Lower leg skin (tissue), 4 donors: ENCODE measurements at places on chromosomes 5 and 9. TPM values are rescaled to one million over a fixed set of nuclear protein-coding genes. Genes with fewer than 3 reads are reported as not detected.
A peak's percentile ranks its signal among the peaks of the same experiment; 100 is the strongest.

- DNase-seq, result no peak
Observed at GRCh38 chr5:126542441-126542840, 52.6 kb downstream of the ALDH7A1 start.

The ARL14EPL gene
- not detected for total RNA-seq

The ZBED3 gene
- 5.6 TPM for total RNA-seq

GRCh38 chr5:132277971-132278853 lies 16.0 kb upstream of the SLC22A4 start:
- no peak for DNase-seq

The DNAH5 gene
- 0.20 TPM for total RNA-seq

- DNase-seq, result no peak
Observed at GRCh38 chr5:138914338-138914737, 39.2 kb upstream of the LRRTM2 start.

The GPR151 gene
- not detected for total RNA-seq

The SAPCD2 gene
- 18.4 TPM for total RNA-seq

GRCh38 chr5:34930462-34930844 lies 1.1 kb downstream of the DNAJC21 start:
- no peak for DNase-seq

GRCh38 chr5:181152406-181152805 lies 5.0 kb downstream of the OR2V2 start:
- no peak for DNase-seq

GRCh38 chr9:35318741-35319140 lies 156.9 kb downstream of the UNC13B start:
- DNase-seq, result no peak

The DBH gene
- total RNA-seq, result not detected

GRCh38 chr5:37882636-37883035 lies 42.8 kb upstream of the GDNF start:
- DNase-seq, result no peak

- DNase-seq, result no peak
Observed at GRCh38 chr9:91328186-91328585, 33.5 kb downstream of the AUH start.

- DNase-seq, result no peak
Observed at GRCh38 chr9:135500071-135500524, 384 bp upstream of the MRPS2 start.

GRCh38 chr5:61257421-61257820 lies 74.6 kb upstream of the ZSWIM6 start:
- DNase-seq, result no peak

DNA sequence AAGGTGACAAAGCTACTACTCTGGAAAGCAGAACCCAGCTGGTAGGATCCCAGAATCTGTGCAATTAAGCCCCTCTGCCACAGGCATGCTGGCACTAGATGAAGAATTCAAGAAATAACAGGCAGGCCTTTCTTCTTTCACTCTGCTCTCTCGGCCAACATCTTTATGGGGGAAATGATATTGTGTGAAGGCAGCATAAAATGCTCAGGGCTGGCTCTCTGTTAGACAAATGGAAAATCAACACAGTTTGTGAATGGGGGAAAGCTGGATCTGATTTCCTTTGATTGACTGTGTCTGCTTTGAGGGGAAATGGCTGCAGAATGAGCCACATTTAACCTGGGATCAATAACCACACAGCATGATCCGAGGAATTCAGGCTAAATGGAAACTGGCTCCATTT lies 29.1 kb upstream of the AKNA start:
- no peak for DNase-seq

The HINT2 gene
- total RNA-seq, result 27.9 TPM

DNA sequence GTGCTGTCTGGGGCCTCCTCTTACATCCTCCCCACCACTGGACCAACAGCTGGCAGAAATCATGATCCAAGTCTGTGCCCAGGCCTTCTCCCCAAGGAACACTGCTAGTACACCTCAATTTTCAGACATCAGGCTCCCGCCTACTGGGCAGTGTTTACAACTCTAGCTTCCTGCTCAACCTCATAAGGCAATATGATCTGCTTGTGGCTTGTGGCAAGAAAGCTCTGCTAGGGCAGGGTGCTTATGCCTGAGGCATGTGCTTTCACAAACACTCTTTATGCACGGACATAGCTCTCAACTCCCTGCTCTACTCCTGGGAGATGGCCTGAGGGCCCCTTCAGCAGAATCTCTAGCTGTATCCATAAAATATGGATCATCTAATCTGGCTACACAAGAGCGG lies 32.5 kb downstream of the SH3TC2 start:
- DNase-seq, result no peak

GRCh38 chr9:88503081-88503844 lies 31.7 kb upstream of the NXNL2 start:
- no peak for DNase-seq

GRCh38 chr5:108481355-108481931 lies 99.5 kb upstream of the FBXL17 start:
- DNase-seq, result no peak

DNA sequence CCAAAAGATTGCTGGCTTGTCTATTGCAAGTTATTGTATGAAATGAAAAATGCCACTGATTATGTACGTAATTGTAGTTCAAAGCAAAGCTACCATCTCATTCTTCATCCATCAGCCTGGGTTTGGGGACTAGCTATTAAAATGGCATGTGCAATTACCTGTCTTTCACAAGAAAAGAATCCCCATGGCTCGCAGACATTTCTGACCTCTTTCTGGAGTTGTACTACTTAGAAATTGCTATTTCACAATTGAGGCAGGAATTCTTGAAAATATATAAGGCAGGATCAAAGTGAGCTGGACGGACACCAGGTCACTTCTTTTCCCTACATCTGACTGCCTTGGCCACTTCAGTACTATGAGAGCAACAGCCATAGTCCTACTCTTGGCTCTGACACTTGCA lies at the start of gene SPINK9:
SPINK9 (plus strand) TSS at position 301 of the 400 bp plus-strand sequence; CDS start at position 356, 55 bp downstream.
- DNase-seq, result no peak

The CDC25C gene
- 1.4 TPM for total RNA-seq

The HSPA9 gene
- total RNA-seq, result 226 TPM

The NUDT12 gene
- 11.5 TPM for total RNA-seq

The SPINK7 gene
- 44.1 TPM for total RNA-seq

The DMRT2 gene
- total RNA-seq, result 0.22 TPM

DNA sequence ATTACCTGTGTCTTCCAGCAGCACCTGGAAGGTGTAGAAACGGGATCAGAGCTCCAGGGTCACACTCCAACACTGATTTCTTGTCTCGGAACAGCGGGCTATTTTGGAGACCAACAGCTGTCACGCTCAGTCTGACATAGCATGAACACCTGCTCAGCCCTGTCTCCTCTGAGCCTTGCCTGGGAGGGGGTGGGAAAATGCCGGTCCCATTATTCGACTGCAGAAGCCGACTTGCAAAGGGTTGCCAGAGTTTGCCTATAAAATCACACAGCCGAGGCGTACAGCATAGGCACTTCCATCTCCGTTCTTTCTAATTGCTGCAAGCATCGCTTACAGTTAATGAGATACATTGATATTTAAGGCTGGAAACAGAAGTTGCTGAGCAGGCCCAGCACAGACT lies 300.8 kb upstream of the MSX2 start:
- no peak for DNase-seq

- peak; percentile 96 for DNase-seq
Observed at GRCh38 chr9:83707518-83707767, 315 bp downstream of the UBQLN1 start.

- no peak for DNase-seq
Observed at GRCh38 chr5:83864652-83865051, 144.0 kb upstream of the HAPLN1 start.

DNA sequence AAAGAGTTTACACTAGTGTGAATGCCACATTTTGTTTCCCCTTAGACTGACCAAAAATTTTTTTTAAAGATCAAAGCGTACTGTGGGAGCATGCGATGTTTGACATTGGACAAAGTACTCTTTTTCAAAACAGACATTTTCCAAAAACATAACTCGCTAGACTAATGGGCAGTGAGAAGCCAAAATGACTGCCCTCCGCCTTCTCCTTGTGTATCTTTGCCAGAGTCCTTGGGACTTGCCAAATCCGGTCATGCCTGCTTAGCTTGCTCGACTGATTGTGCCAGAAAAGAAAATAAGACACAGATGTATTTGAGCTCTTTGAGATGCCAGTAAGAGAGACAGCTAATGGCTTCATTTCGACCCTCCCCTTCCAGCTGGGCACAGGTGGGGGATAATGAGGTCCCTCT lies 157.5 kb downstream of the MAPKAP1 start:
- DNase-seq, result peak; percentile 51

DNA sequence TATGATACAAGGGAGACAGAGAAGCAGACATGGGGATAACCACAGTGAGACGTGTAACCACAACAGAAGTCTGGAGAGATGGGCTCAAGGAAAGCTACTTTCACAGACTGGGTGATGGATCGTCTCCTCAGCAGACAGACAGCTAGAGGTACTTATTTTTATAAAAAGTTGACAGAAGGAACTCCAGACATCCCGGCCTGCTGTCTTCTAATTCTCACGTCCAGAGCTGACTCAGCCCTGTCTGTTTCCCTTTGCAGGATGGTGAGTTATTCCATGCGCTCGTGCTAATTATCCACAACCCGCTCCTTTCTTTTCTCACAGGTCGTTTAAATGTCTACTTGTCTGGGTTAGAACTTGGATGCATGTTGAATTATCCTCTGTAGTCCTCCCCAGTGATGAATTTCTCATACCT lies 304.5 kb downstream of the CWC27 start:
- DNase-seq, result no peak

DNA sequence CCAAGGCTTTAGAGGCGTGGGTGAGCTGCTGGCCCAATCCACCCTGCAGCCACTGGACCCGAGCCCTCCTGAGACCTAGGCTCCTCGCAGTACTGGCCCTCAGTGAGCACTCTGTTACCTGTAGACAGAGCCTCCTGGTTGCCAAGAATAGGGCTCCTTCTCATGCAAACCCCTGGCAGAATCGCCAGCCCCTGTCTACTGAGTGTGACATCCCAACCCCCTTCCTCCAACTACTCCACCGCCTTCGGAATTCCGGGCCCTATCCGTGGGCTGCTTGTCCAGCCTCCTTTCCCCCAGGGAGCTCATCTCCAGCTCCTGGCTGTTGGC lies 23.8 kb upstream of the COL5A1 start:
- DNase-seq, result no peak

- DNase-seq, result no peak
Observed at GRCh38 chr9:92947268-92948037, at the start of gene FGD3. TSS of gene FGD3 (plus strand) at chr9:92947523. CDS start at chr9:92976257, 28,734 bp downstream.

The RCL1 gene
- 30.8 TPM for total RNA-seq

DNA sequence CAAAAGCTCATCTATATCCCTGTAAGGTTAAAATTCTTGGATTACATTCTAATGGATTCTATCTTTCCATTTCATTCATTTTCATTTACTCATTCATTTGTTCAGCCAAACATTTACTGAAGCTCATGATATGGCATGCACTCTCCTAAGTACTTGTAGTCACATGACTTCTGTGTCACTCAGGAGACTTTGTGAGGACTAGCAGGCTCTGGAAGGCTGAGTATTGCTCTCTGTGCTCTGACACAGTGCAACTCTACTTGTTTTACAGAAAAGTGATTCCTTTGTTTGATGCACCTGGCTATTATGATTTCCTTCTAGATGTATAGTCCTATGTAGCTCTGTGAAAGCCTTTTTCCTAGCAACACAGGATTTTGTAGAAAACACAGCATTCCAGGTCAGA lies 53.0 kb downstream of the YIPF5 start:
- DNase-seq, result no peak

The SIMC1 gene
- 14.9 TPM for total RNA-seq

- DNase-seq, result peak; percentile 87
Observed at GRCh38 chr9:79572032-79572607, 355 bp downstream of the TLE4 start.

The PTGES2 gene
- total RNA-seq, result 64.7 TPM

The PRUNE2 gene
- total RNA-seq, result 13.1 TPM

GRCh38 chr5:160556846-160557245 lies 135.2 kb downstream of the PTTG1 start:
- no peak for DNase-seq

DNA sequence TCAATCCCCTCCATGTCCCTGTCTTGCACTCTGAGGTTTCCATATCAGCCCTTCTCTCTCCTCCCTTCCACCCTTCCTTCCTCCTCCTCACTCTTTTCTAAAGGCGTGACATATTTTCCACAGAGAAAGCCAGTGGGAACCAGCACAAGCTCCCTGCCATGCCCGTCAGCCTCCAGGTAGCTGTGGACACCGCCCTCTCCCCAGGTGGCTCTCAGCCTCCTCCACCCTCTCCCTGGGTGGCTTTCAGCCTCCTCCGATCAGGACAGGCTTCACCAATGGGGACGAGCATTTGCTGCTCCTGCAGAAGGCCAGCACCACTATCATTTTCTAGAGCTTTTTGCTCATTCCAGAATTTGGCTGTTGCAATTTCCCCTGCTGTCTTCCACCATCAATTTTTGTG lies 236.6 kb downstream of the GADD45G start:
- no peak for DNase-seq
